ENCODE measurements at places on chromosomes 6 and 20.

GRCh38 chr6:112352101-112352500 lies 5.0 kb downstream of the RFPL4B start:
- no peak for DNase-seq

- DNase-seq = no peak
Observed at GRCh38 chr6:118872726-118873125, 21.2 kb upstream of the ASF1A start.

GRCh38 chr20:44170816-44171410 lies 16.1 kb downstream of the JPH2 start:
- DNase-seq = no peak

DNA sequence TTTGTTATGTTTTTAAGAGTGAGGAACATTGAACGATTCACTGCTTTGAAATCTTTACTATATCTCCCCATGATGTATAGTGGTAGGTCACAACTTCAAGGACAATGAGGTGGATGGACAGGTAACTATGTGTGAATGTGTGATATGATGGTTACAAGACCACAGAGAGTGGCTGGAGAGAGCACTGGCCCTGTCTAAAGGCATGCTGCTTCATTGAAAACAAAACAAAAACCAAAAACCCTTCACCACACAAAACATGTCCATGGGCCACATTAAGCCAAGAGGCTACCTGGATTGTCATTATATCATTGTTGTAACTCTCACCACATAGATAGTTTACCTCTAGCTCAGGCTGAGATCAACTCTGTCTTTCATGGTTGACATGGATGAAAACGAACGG lies 180.6 kb upstream of the TENT5A start:
- DNase-seq = no peak

- DNase-seq = no peak
Observed at GRCh38 chr6:129542705-129543104, 167.3 kb downstream of the ARHGAP18 start.

DNA sequence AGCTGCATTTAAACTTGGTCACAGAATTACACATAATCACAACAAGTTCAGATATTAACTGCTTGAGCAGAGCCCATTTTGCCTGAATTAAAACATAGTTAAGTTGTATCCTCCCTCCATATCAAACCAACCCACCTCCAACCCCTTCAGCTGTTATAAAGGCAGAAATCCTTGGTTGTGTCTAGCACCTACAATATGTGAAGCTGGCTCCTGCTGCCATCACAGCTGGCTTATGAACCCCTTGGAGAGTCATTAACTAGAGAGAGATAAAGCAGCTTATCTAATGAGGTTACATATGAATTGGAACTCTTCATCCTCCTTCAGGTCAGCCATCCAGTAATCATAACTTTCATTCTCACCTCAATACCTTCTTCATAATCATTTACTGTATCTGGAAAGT lies 101.8 kb downstream of the EPHA7 start:
- DNase-seq = no peak

GRCh38 chr6:410555-411395 lies 19.2 kb downstream of the IRF4 start:
- no peak for DNase-seq

- DNase-seq = no peak
Observed at GRCh38 chr6:119171088-119171841, 92.8 kb upstream of the FAM184A start.

GRCh38 chr6:20583444-20583800 lies 49.2 kb downstream of the CDKAL1 start:
- DNase-seq = no peak
